ENCODE measurements at places on chromosomes 1 and 21.

GRCh38 chr1:28286111-28286510, 26.8 kb downstream of the SESN2 start:
- no peaks in the 10 kb centered on the region for H3K27me3 ChIP-seq
- no peak for DNase-seq
- H3K4me1 ChIP-seq, result no peaks in the 10 kb centered on the region
- no peak overlapping the region for H3K27ac ChIP-seq
- H3K4me3 ChIP-seq, result no peak overlapping the region

GRCh38 chr1:47870946-47871676, 126.1 kb downstream of the TRABD2B start:
- no peak for DNase-seq
- H3K4me1 ChIP-seq, result no peaks in the 10 kb centered on the region
- no peaks in the 10 kb centered on the region for H3K36me3 ChIP-seq
- H3K4me3 ChIP-seq, result no peak overlapping the region
- no peak overlapping the region for H3K27ac ChIP-seq

GRCh38 chr1:233885196-233885920, 19.1 kb upstream of the SLC35F3 start:
- no peaks in the 10 kb centered on the region for H3K4me1 ChIP-seq
- H3K27ac ChIP-seq, result no peak overlapping the region
- no peak overlapping the region for H3K4me3 ChIP-seq
- DNase-seq, result no peak
- no peaks in the 10 kb centered on the region for H3K36me3 ChIP-seq

- H3K27me3 ChIP-seq, result no peaks in the 10 kb centered on the region
- no peaks in the 10 kb centered on the region for H3K36me3 ChIP-seq
- DNase-seq, result peak; percentile 89
- H3K4me3 ChIP-seq, result no peak overlapping the region
- H3K4me1 ChIP-seq, result peaks cover 13% of the 10 kb centered on the region
Observed at GRCh38 chr1:165954940-165955339, 127.5 kb downstream of the UCK2 start.

- no peaks in the 10 kb centered on the region for H3K4me1 ChIP-seq
- DNase-seq, result no peak
- H3K27ac ChIP-seq, result no peak overlapping the region
Observed at GRCh38 chr1:184356891-184357290, 29.9 kb upstream of the C1orf21 start.

DNA sequence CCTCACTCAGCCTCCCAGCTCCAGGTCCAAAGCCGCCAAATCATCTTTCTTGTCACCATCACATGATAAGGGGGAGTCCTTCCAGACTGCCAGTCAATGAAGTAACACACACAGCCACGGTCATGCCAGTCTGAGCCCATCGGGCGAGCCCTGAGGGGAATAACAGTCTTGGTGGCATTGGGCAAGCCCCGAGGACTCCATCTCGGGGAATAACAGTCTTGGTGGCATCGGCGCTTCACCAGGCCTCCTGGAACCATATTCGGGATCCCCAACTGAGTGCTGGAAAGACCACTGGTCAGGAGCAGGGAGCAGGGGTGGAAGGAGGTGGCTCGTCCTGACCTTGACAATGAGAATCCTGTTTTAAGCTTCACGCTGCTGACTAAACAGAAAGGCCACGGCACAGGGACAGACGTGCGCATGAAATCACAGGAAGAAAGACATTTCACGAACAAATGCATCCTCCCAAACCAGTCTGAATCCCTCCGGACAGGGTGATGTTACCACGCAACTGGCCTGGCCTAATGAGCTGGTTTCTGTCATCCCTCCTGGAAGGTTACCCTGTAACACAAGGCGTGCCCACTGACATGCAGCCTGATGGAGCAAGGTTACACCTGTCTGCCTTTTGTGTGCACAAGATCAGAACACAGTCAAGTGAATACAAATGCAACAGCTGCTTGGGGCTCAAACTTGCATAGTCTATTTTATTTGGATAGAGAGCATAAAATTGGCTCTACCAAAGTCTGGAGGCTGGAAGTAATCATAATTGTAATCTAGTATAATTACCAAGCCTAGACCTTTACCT, 517.4 kb downstream of the KIF26B start:
- H3K27me3 ChIP-seq, result no peaks in the 10 kb centered on the region
- no peak for DNase-seq
- no peak overlapping the region for H3K27ac ChIP-seq
- H3K4me3 ChIP-seq, result no peak overlapping the region
- H3K4me1 ChIP-seq, result peaks cover 10% of the 10 kb centered on the region
- no peaks in the 10 kb centered on the region for H3K36me3 ChIP-seq

DNA sequence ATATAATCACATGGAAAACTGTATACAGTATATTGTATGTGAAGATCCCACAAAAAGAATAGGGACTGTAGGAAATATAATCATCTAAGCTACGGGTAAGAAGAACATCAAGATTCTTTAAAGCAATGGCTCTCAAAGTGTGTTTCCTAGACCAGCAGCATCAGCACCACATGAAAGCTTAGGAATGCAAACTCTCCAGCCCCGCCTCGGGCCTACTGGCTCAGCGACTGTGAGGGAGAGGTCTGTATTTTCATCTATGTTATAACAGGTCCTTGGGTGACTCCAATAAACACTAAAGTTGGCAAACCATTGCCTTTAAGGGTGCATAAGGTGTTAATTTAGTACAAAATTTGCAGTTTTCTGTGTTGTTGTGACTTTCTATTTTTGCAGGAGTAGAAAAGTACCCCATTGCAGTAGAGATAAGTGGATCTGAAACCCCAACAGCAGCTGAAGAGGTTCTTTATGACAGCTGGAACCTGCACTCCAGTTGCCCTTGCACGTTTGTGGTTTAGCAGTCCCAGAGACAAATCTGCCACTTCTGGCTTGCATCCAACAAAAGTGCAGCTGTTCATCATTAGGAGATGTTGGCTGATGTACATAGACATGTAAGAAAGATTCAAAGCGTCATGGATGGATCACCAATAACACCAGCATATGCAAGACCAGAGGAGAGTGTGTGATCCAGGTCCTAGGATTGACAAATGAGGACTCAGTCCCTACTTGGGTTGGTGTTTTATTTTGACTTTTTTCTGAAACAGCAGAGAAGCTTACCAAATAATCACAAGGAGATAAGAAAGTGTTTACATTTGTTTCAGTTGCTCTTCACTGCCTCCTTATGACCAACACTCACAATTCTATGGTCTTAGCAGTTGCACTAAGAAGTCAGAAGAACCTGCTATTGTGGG, 15.9 kb upstream of the IFNAR1 start:
- no peaks in the 10 kb centered on the region for H3K4me1 ChIP-seq
- no peak overlapping the region for H3K4me3 ChIP-seq
- DNase-seq, result no peak
- H3K36me3 ChIP-seq, result no peaks in the 10 kb centered on the region
- no peaks in the 10 kb centered on the region for H3K27me3 ChIP-seq

Data from GM23248 (cell line).